GM23338 (cell line): ENCODE measurements at places on chromosomes 11 and 22. TPM values are rescaled to one million over a fixed set of nuclear protein-coding genes. Genes with fewer than 3 reads are reported as not detected.

Gene SEPTIN3
- total RNA-seq: 28.4 and 30.7 TPM in 2 replicates

Gene C22orf31
- total RNA-seq: not detected in 2 replicates

Gene SMC1B
- not detected in 2 replicates for total RNA-seq

Gene IL18
- 0.28 and 3.5 TPM in 2 replicates for total RNA-seq

DNA sequence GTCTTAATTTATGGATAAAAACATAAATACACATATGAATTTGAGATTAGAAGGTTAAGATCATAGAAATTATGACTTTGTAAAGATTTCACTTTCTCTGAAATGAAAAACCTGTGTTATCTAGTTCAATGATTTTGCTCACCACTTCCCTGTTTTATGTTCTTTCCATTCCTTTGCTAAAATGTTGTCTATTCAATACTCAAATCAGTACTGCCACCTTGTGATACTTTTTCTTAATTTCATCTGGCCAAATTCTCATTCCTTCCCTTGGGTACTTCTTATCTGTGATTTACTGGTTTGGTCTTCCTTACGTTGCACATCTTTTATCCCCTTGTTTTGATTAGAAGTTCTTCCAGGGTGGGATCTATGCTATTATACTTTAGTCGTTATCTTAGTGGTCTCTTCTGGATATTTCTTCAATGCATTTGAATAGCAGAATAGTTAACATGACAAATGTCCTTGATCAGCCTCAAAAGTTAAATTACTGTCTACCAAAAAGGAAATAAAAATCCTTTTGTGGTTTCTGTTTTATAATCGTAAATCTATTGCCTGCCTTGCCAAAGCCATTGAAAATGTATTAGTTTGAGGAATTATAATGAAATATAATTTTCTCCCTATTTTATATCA lies 197.0 kb downstream of the PGR start:
- H3K36me3 ChIP-seq: no peaks in the 10 kb centered on the region
- H3K27me3 ChIP-seq: no peaks in the 10 kb centered on the region
- no peak overlapping the region for H3K4me3 ChIP-seq
- no peak overlapping the region for H3K27ac ChIP-seq

DNA sequence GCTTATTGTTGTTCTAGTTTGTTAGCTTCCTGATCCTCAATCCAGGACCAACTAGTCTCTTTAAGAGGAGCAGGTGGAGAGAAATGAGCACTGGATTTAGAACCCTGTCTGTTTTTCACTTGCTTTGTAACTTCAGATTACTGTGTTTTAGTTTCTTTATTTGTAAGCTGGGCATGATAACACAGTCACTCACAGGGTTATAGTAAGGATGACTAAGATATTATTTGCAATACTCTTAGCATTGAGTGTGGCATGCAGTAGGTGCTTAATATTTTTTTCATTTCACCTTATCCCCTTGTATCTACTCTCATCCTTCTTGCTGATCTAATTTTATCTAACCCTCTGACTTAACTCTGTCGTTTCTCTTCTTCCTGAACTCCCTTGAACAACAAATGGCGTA lies 33.8 kb downstream of the DNHD1 start:
- H3K4me1 ChIP-seq: no peaks in the 10 kb centered on the region
- DNase-seq: no peak
- H3K36me3 ChIP-seq: no peaks in the 10 kb centered on the region
- H3K27ac ChIP-seq: no peak overlapping the region
- no peak overlapping the region for H3K4me3 ChIP-seq
- H3K27me3 ChIP-seq: no peaks in the 10 kb centered on the region

DNA sequence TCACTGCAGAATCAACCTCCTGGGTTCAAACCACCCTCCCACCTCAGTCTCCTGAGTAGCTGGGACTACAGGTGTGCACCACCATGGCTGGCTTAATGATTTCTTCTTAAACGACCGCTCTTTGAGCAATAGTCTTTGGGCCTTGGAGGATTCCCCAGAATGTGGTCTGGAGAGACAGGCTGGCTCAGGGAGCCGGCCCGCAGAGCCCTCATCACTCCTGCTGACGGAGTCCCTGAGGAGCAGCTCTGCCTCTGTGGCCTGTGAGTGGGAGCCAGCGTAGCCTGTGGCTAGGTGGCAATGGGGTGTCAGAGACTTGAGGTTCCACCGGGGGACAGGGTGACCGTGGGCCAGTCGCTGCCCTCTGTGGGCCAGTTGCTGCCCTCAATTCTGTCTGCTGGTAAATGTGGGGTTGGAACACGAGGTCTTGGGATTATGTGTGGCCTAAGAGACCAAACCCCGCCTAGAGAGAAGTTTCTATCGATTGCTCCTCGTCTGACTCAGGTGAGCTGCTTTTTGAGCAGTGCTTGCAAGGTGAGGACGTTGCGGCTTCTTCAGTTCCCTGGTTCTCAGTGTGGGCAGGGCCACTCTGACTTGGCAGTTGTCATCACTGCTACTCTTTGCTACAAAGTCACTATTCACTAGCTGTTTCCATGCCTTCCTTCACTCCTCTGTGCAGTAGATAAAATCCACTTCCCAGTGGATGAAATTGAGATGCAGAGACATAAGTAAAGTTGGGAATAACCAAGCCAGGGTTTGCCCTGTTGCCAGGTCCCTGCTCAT lies 124.8 kb upstream of the NECTIN1 start:
- H3K4me3 ChIP-seq: no peak overlapping the region
- H3K4me1 ChIP-seq: no peaks in the 10 kb centered on the region
- H3K27me3 ChIP-seq: no peaks in the 10 kb centered on the region
- no peaks in the 10 kb centered on the region for H3K36me3 ChIP-seq
- H3K27ac ChIP-seq: no peak overlapping the region

DNA sequence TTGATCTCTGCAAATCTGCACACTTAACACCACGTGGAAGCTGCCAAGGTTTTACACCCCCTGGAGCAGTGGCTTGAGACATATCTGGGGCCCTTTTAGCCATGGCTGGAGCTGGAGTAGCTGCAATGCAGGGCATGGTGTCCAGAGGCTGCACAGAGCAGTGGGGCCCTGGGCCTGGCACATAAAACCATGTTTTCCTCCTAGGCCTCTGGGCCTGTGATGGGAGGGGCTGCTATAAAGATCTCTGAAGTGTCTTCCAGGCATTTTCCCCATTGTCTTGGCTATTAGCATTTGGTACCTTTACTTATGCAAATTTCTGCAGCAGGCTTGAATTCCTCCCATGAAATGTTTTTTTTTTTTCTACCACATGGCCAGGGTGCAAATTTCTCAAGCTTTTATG lies 33.2 kb downstream of the CALCA start:
- no peak overlapping the region for H3K4me3 ChIP-seq
- no peak overlapping the region for H3K27ac ChIP-seq
- no peaks in the 10 kb centered on the region for H3K36me3 ChIP-seq

DNA sequence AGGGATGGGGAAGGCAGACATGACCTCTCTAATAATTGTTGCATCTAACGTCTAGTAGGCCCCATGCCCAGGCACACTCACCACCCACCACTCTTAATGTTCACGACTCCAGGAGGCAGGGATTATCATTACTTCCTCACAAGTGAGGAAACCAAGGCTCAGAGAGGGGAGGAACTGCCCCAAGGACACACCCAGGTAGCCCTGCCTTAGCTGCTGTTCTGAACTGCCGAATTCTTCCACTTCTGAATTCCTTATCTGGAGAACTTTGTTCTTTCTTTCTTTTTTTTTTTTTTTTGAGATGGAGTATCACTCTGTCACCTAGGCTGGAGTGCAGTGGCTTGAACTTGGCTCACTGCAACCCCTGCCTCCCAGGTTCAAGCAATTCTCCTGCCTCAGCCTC lies 16.7 kb downstream of the SLCO2B1 start:
- no peaks in the 10 kb centered on the region for H3K27me3 ChIP-seq
- H3K27ac ChIP-seq: no peak overlapping the region
- no peaks in the 10 kb centered on the region for H3K4me1 ChIP-seq
- no peak overlapping the region for H3K4me3 ChIP-seq
- H3K36me3 ChIP-seq: no peaks in the 10 kb centered on the region

DNA sequence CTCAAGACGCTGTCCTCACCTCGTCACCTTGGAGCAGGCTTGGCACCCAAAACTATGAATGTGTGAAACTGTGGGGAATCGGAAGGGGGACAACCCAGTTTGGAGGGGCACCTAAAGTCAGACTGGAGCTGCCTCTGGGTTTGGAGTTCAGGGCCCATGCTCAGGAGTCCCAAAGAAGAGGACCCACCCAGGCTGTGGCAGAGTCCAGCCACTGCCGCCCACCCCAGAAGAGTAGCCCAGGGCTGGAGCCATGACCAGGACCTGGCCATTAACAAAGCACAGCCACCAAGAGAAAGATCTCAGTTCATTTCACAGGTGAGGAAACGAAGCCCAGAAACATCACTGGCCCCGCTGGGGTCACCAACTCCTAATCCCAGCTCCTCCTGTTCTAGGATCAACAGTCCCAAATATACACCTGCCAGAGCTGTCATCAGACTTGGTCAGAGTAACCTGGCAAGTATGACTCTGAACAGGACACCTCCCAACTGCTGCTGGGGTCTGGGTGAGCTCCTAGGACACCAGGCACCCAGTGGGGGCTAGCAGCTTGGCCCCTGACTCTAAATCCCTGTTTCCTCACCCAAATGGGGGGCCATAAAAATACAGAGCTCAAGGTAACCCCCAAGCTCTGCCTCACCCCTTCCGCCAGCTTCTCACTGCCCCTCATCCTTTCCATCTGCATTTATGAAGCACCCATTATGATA lies 2.7 kb downstream of the RAB3IL1 start:
- no peak for DNase-seq
- no peaks in the 10 kb centered on the region for H3K36me3 ChIP-seq
- no peak overlapping the region for H3K4me3 ChIP-seq
- H3K4me1 ChIP-seq: peaks cover 5% of the 10 kb centered on the region

DNA sequence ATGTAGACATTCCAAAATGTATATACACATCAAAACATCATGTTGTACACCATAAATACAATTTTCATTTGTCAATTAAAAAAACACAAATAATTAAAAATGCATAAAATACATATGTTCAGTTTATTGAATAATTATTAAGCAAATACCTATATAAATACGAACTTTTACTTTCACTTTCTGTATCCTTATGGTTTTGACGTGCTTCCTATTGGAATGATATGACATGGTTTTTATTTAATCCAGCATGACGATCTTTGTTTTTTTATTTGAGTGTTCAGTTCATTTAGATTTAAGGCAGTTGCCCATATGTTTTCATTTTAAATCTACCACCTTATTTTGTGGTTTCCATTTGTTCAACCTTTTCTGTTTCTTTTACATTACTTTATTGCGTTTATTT lies 198.3 kb upstream of the PLET1 start:
- H3K36me3 ChIP-seq: no peaks in the 10 kb centered on the region
- H3K27me3 ChIP-seq: no peaks in the 10 kb centered on the region
- no peak overlapping the region for H3K4me3 ChIP-seq
- no peaks in the 10 kb centered on the region for H3K4me1 ChIP-seq

GRCh38 chr11:12281571-12282478 lies 95.5 kb upstream of the PARVA start:
- H3K27ac ChIP-seq: no peak overlapping the region
- H3K4me1 ChIP-seq: no peaks in the 10 kb centered on the region
- H3K27me3 ChIP-seq: no peaks in the 10 kb centered on the region
- no peak overlapping the region for H3K4me3 ChIP-seq
- no peaks in the 10 kb centered on the region for H3K36me3 ChIP-seq

GRCh38 chr11:24748261-24748660 lies 251.4 kb downstream of the LUZP2 start:
- no peaks in the 10 kb centered on the region for H3K27me3 ChIP-seq
- H3K4me1 ChIP-seq: no peaks in the 10 kb centered on the region
- DNase-seq: no peak
- H3K4me3 ChIP-seq: no peak overlapping the region
- no peak overlapping the region for H3K27ac ChIP-seq

- H3K27me3 ChIP-seq: no peaks in the 10 kb centered on the region
- H3K4me3 ChIP-seq: peak overlapping the region; percentile 91
- DNase-seq: peak; percentile 47
- peaks cover 29% of the 10 kb centered on the region for H3K4me1 ChIP-seq
- no peaks in the 10 kb centered on the region for H3K36me3 ChIP-seq
Observed at GRCh38 chr11:120336641-120337354, 585 bp downstream of the ARHGEF12 start.

DNA sequence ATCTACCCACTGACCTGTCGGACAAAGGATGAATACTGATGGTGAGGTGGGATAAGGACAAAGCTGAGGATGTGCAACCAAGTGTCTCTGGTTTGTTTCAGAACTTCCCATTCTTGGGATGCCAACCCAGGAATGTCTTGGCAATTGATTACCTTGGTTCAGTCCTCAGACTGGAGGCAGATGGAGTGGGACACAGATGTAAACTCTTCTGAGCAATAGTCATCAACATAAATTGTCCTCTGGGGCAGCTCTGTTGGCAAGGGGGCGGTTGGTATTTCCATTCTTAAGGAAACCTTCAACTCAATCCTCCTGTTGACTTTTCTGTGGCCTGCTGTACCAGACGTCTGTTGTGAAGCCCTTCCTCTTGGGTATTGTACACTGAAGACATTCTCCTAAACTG lies 6.8 kb downstream of the ABTB2 start:
- H3K27me3 ChIP-seq: peaks cover 16% of the 10 kb centered on the region
- no peak overlapping the region for H3K4me3 ChIP-seq
- H3K36me3 ChIP-seq: no peaks in the 10 kb centered on the region
- no peak for DNase-seq
- H3K4me1 ChIP-seq: peaks cover 8% of the 10 kb centered on the region
- H3K27ac ChIP-seq: no peak overlapping the region

DNA sequence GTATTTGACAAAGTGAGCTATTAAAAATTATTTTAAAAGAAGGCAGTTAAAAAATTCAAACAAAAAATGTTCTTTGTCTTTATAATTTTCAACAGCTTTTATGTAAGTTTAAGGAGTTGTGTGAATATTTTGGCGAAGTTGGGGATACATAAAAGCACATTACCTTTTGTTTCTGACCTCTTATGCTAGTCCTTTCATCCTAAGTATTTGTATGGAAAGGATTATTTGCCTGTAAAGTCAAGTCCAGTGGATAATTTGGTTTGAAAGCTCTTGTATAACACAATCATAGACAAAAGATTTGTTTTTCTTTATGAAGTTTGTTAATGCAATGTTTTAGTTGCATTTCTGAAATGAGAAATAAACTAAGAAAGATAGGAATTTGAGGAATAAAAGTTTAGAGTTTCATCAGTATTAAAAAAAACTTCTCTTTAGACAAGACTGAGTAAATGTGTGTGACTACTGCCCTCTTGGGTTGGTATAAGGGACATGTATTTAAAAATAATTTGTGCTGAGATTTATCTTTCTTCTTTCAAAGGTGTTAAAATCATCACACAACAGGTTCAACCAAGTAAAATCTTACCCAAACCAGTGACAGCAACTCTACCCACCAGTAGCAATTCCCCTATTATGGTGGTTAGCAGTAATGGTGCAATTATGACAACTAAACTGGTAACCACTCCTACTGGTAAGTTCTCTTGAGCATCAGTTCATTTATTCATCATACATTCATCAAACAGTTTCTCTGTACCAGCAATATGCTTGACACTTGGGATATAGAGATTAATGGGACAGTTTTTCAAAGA lies 68.2 kb downstream of the EMSY start:
- peaks cover 13% of the 10 kb centered on the region for H3K4me1 ChIP-seq
- peak; percentile 31 for DNase-seq
- no peaks in the 10 kb centered on the region for H3K27me3 ChIP-seq
- H3K27ac ChIP-seq: no peak overlapping the region
